Sigmoid colon (tissue), 7 donors: ENCODE measurements at places on chromosomes 1 and 21. TPM values are rescaled to one million over a fixed set of nuclear protein-coding genes. Genes with fewer than 3 reads are reported as not detected.

The KCNH1 gene
- 2.5 TPM for total RNA-seq

The CR1L gene
- not detected for total RNA-seq

The SYT11 gene
- 22.1 TPM for total RNA-seq

The SYT14 gene
- total RNA-seq, result 0.16 TPM

The DNASE2B gene
- total RNA-seq, result 0.99 TPM

The SLFNL1 gene
- total RNA-seq, result 0.28 TPM

The SMIM11 gene
- total RNA-seq, result 6.9 TPM

The SELP gene
- total RNA-seq, result 9.4 TPM

The WDR64 gene
- not detected for total RNA-seq

The ADAMTS1 gene
- 68.1 TPM for total RNA-seq

The KCNT2 gene
- total RNA-seq, result 2.5 TPM

The KLF17 gene
- 0.68 TPM for total RNA-seq

The BMP8A gene
- total RNA-seq, result 3.2 TPM

The INSRR gene
- total RNA-seq, result not detected

The BOLA1 gene
- total RNA-seq, result 57.4 TPM

DNA sequence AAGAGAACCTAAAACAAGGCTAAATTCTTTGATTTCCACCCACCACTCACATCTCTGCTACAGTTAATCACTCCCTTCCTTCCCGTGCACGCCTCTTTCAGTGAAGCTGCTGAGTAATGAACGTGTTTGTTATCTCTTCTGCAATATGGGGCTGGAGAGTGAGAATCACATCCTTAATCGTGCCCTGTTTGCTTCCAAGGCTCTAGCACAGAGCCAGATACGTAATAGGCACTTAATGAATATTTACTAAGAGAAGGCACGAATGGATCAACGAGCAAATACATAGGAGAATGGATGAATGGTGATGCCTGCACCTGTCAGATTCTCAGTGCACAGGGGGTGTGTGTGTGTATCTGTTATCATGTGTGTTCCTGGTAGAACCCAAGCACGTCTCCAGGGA lies 22.1 kb upstream of the FAM43B start:
- no peak for DNase-seq

GRCh38 chr21:33070998-33071769 lies 1.2 kb downstream of the OLIG1 start:
- DNase-seq, result no peak

DNA sequence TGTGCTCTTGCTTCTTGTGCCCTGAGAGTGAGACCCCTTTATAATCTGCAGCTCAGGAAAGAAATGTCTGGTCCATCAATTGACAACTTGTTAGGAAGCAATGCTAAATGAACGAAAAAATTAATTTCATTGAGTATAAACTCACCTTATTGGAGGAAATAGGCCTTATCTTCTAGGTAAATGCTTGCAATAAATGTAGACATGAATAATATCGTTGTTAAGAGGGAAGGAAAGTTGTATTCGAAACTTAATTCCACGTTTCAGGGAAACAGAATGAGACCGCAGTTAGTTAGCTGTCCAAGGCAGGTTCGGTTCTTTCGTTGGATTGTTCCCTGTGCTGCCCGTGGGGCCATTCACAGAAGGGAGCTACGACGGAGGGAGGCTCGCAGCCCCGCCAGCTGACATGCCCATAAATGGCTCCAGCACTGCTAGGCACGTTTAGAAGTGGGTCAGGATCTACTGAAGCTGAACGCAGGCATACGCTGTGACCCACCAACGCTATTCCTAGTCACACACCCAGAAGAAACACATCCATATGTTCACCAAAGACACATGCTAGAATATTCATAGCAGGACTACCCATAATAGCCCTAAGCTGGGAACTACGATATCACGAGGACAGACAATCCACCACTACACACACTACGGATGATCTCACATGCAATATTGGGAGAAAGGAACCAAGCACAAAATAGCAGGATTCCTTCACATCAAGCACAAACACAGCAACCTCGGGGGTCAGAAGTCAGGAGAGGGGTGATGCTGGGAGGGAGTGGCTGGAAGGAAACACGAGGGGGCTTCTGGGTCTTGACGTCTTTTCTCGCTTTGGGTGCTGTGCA lies 56.2 kb upstream of the LBR start:
- peak; percentile 89 for DNase-seq

- no peak for DNase-seq
Observed at GRCh38 chr1:228515200-228515834, 28.1 kb downstream of the RNF187 start.

DNA sequence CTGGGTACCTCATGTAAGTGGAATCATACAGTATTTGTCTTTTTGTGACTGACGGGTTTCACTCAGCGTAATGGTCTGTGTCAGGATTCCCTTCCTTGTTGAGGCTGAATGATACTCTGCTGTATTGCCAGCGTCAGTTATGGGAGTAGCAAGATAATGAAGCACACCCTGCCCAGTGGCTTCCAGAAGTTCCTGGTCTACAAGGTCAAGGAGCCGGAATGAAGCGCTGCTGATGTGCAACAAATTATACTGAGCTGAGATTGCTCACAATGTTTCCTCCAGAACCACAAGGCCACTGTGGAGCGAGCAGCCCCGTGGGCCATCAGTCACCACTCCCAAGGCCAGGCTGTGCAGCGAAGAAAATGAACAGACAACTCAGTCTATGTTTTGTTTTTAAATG lies 24.0 kb upstream of the TDRD10 start:
- DNase-seq, result no peak

DNA sequence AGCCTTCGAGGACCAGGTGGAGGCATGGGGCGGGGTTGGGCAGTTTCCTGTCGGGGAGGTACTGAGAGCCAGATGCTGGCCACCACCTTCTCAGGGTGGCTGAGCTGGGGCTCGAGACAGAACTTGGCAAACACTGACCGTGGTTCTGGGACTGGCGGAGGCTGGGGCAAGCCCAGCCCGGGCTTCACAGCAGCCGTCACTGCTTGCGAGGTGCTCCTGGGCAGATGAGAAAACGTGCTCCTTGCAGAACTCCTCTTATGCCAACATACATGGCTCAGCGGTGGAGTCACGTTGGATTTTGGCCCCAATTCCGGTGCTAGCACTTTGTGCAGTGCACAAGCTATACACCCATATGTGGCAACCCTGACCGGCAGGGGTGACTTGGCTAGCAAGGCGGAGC lies 69.2 kb downstream of the RUNX3 start:
- DNase-seq, result peak; percentile 59

DNA sequence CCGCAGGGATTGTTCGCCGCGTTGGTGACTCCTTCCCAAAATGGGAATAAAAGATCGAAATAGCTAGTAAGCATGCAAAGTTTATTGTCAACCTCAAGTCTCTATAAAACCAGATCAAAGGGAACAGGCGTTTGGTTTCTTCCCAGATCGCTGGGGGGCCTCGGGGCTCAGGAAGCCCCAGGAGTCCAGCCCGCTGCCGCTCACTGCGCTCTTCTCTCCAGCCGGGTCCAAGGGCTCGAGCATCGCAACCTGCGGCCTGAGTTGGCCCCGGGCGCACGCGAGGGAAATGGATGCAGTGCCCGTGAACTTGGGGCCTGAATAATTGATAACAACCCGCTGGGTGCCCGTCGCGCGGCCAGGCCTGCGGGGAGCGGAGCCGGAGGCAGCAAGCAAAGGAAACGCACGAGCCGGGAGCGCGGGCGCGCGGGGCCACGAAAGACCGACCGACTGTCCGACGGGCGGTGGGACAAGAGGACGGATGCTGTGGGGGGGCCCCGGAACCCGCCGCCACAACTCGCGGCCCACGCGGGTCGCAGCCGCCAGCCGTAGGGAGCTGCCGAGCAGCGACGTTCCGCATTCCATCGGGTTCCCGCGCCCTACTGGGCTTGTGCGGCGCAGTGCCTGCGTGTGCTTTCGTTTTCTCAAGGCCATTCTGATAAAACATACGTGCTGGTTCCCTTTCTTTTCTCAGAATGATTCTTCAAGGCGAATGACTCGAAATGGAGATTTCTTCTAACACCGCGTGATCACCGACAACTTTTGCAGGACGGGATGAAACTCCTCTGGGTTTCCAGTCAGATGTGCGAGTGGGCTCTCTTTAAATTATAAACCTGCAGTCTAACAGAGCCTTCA lies 14.0 kb upstream of the ALX3 start:
- peak; percentile 80 for DNase-seq

DNA sequence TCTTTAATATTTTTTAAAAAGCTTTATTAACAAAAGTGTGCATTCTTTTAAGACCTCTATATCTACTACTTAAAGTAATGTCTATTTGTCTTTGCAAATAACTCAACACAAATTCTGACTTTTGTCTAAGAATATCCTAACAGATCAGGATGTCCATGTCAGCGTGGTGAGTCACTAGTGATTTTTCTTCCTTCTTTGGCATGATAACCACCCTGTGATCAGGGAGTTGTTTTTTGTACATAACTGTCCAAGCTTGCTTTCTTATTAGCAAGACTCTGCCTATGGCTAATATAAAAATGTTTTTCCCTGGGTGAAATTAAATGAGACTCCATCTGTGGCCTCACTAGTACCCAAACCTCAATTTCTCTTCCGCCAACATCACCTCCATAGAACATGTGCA lies 688.9 kb upstream of the ADGRL2 start:
- no peak for DNase-seq

GRCh38 chr1:200306944-200307754 lies 102.7 kb downstream of the ZNF281 start:
- no peak for DNase-seq

GRCh38 chr1:55329808-55330432 lies 114.8 kb upstream of the USP24 start:
- no peak for DNase-seq

- peak; percentile 21 for DNase-seq
Observed at GRCh38 chr21:32496568-32496967, 84.1 kb downstream of the EVA1C start.

DNA sequence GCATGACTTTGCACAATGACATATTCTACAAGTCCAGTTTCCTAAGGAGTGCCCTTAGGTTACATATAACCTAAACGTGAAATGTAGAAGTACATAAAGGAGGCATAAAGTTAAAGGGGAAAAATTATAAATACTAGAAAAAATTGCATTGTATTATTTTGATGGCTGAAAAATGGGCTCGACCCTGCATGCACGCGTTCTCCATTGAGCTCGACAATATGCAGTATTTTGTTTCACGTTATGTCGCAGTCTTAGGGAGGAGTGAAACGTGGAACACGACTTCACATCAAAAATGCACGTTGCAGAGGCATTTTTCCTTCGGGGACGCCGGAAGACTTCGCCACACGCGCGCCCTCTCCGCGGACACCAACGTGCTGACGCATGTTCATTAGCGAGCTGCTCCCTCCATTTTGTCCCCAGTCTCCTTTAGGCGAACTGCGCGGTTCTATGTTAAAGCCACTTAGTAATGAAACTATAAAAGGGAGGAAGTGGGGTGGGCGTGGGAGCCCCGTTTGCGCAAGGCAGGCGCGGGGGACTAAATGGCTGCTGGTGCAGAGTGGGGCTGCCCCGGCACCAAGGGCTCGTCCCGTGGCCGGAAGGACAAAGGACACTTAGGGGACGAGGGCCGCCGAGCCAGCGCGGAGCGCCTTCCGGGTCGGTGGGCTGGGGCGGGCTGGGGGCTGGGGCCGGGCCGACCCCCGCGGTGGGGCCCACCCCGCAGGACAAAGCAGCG lies 749 bp upstream of the COX20 start:
- peak; percentile 94 for DNase-seq

DNA sequence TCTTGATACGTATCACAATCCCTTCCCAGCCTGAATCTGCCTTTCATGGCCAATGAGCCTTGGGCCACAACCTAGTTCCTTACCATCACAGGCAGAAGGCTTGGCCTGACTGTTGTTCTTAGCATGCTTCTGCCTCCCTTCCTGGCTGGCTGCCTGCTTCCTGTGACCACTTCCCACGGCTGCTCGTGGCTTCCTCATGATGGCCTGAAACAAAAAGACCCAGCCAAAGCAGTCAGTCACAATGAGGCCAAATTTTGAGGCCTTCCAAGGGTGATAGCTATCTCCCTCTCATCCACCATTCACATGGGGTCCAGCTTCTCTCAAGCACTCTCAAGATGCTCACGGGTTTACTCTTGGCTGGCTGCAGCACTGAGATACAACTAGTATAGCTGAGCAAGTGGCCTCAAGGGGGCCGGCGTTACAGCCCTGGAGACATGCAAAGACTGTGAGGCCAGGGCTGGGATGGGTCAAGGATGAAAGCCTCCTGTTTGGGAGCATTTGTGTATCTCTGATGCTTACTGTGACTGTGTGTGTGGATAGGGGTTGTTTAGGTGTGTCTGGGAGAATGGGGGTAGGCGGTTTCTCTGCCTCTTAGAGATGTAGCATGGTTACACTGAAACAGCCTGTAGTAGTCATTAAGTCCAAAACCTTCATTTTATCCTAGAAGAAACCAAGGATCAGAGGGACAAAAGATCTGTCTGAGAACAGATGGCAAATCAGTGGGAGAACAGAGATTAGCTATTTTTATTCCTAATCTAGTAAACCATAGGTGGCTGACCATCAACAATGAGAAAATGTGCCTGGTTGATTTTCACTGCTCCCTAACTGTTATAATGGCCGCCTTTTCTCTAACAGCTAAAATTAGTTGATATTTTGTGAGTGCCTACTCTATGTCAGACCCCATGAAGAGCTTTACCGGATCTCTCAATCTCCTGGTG lies 5.4 kb upstream of the TOE1 start:
- DNase-seq, result no peak

DNA sequence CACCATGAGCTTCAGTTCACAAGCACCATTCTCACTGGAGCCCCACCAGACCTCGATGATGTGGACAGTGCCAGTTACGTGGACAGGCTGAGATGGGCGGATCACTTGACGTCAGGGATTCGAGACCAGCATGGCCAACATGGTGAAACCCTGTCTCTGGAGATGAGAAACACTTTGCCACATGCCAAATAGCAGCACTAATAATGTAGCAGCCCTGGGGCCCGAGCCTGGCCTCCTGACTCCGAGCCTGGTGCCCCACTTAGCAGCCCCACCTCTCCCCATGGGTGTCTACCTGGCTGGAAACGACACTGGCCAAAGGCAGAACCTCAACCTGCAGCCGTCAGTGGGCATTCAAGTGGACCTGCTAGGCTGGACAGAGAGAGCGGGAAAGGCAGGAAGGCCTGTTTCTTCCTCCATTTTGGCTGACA lies 129.1 kb downstream of the TOMM20 start:
- peak; percentile 64 for DNase-seq

- peak; percentile 64 for DNase-seq
Observed at GRCh38 chr1:55214934-55215193, 300 bp downstream of the USP24 start.

GRCh38 chr21:46427516-46427915 lies 31.2 kb upstream of the DIP2A start:
- DNase-seq, result no peak

- no peak for DNase-seq
Observed at GRCh38 chr1:234375672-234376071, 2.4 kb downstream of the COA6 start.

DNA sequence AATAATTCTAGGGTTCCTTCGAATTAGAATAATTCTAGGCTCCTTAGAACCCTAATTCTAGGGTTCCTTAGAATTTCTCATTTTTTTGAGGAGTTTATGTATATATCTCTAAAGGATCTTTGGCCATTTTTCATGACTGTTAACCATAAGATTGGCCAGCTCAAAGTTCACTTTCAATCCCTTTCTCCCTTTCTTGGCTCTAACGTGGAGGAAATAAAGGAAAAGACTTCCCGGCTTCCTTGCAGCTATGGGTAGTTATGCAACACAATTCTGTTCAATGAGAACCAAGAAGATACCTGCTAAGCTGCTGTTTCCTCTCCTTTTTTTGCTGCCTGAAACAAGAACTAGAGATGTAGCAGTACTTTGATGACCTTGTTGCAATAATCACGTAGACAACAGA lies 27.2 kb downstream of the SLC35A3 start:
- no peak for DNase-seq
